Epithelial cell of prostate (primary cell): ENCODE measurements at places on chromosomes 16 and 17.

DNA sequence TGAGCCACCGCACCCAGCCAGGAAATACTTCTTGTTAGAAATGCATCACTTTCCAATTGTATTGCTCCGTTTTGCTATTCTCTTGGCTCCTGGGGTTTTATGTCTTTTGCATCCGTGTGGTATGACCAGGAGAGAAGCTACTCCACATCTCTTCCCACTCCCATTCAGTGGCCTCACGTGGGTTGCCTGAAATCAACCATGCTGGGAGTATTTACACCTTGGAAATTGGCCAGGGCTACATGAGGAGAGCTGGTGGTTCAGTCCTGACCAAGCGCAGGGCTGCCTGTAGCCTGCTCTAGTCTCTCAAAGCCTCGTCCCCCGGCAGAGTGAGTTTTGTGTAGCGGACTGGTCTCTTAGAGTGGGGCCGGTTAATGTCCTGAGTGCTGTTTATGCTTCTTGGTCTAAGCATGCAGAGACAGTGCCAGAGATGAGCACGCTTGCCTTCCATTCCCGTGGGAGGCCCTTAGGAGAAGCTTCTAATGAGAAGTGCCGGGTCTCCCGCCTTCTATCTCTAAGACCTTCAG lies 3.8 kb downstream of the WFDC1 start:
- no peak for DNase-seq

- no peak for DNase-seq
Observed at GRCh38 chr17:75601057-75601987, 13.7 kb downstream of the MYO15B start.

DNA sequence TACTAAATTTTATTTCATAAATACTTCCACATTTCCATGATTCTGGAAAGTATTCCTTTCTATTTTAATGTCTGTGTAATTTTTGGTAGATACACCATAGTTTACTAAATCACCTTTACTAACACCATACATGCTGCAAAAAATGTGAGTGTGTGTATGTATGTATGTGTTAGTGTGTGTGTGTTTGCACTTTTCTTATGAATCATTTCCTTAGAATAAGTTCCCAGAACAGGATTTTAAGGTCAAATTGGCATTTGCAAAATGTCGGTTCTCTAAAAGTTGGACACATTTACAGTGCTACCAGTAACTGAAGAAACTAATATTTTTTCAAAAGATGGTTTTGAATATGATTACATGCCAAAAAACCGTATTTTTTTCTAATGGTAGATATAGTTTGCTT lies 137.1 kb downstream of the CYB561 start:
- no peak for DNase-seq

DNA sequence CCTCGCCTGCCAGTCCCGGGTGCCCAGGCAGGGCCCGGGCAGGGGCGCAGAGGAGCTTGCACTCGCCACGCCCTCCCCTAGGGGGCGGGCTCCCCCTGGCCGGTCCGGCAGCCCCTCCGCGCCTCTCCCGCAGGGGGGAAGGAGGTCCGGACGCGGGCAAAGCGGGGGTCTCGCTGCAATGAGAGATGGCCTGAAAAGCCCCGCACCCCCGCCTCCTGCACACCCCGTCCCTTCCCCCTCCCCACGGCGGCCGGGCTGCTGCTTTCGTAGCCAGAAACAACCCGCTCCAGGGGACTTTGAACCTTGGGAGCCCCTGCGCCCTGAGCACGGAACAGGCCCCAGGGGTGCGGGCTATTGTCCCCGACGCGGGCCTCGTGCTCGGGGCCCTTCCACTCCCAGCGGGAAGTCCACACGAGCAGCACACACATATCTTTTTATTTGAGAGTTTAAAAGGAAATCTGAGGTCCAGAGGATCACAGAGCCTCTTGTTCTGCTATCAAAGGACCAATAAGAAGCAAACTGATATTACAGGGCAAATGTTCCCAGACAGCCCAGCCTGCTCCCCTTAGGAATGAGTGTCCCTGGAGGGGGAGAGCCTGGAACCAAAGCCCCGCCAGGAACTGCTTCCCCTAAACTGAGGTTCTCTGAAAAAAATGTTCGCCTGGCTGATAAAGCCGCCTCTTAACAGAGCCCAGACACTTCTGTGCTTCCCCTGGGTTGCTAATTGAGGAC lies 5.8 kb upstream of the CBX4 start:
- no peak for DNase-seq

- no peak for DNase-seq
Observed at GRCh38 chr16:72444696-72445095, 272.7 kb upstream of the PMFBP1 start.

DNA sequence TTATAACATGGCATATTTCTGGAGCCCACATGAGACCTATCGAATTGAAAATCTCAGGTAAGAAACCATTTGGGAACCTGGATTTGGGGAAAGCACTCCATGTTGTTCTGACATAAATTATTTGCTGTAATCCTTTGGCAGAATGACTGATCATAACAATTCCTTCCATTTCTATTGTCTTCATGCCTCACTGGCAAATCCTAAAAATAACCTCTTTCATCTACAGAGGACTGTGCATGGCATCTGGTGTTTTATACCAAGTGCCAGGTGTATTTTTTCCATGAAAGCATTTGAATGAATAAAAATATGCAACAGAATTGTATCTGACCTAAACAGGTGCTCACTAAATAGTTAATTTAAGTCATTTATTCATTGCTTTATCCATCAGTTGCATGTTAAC lies 33.7 kb upstream of the COQ7 start:
- no peak for DNase-seq

GRCh38 chr17:41141361-41141760 lies 1.0 kb upstream of the KRTAP4-6 start:
- DNase-seq, result no peak

DNA sequence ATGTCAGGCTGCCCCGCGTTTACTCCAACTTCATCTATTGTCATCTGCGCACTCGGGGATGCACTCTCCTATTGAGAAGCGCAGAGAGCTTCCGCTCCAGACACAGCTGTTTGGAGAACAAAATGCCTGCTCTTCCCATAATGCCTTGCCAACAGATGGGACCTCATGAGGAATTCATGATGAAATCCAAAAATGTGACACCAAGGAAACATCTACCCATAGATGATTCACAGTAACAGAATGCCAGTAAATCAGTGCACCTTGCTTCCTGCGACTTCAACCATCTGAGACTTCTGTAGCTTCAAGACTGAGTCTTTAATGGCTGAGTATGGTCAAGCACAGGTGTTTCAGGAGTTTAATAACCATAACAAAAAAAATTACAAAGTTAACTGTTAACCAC lies 1144.9 kb upstream of the GOT2 start:
- no peak for DNase-seq

GRCh38 chr17:64244165-64244564 lies 18.9 kb downstream of the TEX2 start:
- DNase-seq, result no peak

- no peak for DNase-seq
Observed at GRCh38 chr16:71358464-71358998, at the start of gene CALB2. TSS of gene CALB2 (plus strand) at chr16:71358723. CDS start at chr16:71358793, 70 bp downstream.
